Stimulated activated effector memory CD8-positive, alpha-beta T cell treated with anti-CD3 and anti-CD28 coated beads, Interleukin-12 subunit alpha, Interleukin-12 subunit beta, amount 100 ng/mL, for 72 hours (primary cell): ENCODE measurements at places on chromosomes 7 and 10.

DNA sequence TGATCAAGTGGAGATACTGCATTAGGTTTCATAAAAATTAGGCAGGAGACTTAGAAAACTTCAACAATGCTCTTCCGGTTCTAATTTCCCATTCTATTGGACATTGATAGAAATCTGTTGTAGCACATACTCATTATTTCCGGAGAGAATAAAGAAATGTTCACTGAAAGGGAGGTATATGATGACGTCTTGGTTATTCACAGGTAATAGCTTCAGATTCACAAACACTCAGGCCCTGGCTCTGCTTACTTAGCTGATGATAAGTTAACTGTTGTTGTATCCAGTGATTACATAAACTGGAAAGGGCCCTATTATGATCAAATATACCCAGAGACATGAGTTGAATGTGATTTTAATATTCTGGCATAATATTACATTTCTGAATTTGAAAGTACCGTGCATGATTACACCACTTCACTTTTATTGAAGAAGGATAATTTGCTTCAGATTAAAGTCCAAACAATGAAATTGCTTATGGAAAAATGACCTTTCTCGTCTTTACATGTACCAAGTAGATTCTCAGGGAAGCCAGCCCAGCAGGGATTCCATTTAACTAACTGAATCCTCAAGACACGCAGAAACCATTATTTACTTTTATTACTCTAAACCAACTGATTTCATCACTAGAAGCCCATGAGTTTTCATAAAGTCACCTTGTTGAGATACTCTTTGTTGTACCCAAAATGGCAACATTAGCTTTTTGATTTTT is 288.0 kb upstream of the PITRM1 start:
- DNase-seq, result no peak

- DNase-seq, result no peak
Measured at GRCh38 chr10:31924833-31925232, 3.8 kb downstream of the ARHGAP12 start.

- DNase-seq, result no peak
Measured at GRCh38 chr10:24908793-24909423, 43.5 kb downstream of the PRTFDC1 start.

- DNase-seq, result no peak
Measured at GRCh38 chr7:117895276-117895675, 22.0 kb upstream of the CTTNBP2 start.

GRCh38 chr10:128124813-128125403 is 1.3 kb downstream of the MKI67 start:
- DNase-seq, result no peak

GRCh38 chr10:27622596-27622995 is 118.5 kb downstream of the RAB18 start:
- no peak for DNase-seq

- no peak for DNase-seq
Measured at GRCh38 chr10:91694170-91694794, 61.4 kb upstream of the PPP1R3C start.

DNA sequence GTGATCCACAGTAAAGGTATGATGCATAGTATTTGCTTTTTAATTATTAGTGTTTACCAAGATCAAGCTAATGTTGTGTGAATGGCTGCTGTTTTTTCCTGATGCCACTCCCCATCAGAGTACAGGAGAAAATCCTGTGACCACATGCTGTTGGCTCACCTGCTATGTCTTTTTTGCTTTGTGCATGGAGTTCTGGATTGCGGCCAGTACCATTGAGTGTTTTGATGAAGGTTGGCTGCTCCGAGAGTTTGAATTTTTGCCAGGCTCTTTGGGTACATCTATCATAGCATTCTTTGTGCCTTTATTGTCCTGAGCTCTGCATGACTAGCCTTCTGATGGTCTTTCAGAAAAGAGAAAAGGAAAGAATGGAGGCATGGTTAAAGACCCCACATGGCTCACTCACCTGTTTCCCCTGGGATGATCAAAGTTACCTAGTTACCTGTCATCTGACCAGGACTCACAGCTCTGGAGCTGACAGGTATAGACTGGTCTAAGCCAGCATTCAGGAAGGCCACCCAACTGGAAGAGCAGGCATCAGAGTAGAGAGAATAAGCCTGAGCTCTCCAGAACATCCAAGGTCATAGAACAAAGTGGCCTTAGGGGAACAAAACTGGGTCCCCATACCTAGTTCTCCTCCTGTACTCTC is 11.8 kb upstream of the SGPL1 start:
- peak; percentile 30 for DNase-seq

DNA sequence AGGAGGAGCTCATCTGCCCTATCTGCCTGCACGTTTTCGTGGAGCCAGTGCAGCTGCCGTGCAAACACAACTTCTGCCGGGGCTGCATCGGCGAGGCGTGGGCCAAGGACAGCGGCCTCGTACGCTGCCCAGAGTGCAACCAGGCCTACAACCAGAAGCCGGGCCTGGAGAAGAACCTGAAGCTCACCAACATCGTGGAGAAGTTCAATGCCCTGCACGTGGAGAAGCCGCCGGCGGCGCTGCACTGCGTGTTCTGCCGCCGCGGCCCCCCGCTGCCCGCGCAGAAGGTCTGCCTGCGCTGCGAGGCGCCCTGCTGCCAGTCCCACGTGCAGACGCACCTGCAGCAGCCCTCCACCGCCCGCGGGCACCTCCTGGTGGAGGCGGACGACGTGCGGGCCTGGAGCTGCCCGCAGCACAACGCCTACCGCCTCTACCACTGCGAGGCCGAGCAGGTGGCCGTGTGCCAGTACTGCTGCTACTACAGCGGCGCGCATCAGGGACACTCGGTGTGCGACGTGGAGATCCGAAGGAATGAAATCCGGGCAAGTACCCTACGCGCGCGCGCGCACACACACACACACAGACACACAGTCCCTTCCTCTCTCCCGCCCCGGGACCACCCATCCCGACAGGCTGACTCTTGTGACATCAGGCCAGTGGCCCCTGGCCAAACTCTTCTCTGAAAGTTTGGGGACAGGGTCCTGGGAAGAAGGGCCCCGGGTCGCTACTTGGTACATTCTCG is 538 bp downstream of the TRIM8 start:
- DNase-seq, result peak; percentile 55

DNA sequence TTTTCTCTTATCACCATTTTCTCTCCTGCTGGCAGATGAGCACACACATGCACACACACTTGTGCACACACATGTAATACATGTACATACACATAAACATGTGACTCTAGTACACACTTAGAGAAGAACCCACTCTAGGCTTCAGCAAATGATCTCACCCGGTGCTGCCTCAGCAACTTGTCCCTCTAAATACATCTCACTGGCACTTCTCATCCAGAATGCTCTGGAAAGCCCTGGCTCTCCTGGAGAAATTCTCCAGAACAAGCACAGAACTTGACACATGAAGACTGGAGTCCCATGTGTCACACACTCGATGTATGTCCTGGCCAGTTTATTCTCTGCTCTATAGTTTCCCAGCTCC is 254.9 kb downstream of the ELMO1 start:
- DNase-seq, result no peak

GRCh38 chr10:48210391-48210790 is 64.1 kb downstream of the FRMPD2 start:
- no peak for DNase-seq

DNA sequence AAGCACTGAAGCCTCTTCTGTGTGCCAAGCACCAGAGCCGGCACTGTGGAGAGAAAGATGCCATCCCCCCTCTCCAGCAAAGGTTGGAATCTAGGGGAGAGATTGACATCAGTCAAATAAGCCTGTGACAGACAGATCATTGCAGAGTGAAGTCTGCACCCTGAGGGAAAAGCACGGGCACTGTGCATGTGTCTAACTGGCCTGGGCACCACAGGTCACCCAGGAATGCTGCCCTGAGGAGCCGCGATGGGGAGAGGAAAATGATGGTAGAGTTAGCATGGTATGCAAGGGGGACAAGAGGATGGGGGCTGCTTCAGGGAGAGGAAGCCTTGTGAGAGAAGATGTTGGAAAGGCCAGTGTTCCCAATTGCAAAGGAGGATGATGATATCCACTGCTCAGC is 261.0 kb downstream of the GRID1 start:
- no peak for DNase-seq

GRCh38 chr7:1674161-1675035 is 4.3 kb downstream of the ELFN1 start:
- DNase-seq, result no peak

DNA sequence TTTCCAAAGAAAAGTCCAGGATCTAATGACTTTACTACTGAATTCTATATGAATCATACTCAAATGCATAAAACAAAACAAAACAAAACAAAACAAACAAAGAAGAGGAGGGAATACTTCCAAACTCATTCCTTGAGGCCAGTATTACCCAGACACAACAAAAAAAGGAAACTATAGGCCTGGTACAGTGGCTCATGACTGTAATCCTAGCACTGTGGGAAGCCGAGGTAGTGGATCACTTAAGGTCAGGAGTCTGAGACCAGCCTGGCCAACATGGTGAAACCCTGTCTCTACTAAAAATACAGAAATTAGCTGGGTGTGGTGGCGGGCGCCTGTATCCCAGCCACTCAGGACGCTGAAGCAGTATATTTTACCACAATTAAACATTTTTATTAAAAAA is 114.6 kb downstream of the NRBF2 start:
- no peak for DNase-seq

DNA sequence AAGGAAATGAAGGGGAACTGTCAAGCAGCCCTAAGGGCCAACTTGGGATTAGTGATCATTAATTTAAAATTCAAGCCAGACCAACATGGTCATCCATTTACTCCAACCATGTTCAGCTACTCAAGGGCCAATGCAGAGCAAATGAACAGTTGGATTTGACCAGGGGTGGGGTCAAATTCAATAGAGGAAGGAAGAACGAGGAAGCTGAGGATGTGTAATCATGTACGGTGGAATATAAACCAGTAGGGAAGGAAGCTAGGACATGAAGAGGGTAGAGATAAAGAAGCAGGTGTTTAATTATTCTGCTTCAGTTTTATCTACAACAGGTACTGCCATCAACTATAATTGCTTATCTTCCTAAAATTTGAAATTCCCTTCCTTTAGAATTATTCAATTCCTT is 81.6 kb downstream of the HIBADH start:
- no peak for DNase-seq

DNA sequence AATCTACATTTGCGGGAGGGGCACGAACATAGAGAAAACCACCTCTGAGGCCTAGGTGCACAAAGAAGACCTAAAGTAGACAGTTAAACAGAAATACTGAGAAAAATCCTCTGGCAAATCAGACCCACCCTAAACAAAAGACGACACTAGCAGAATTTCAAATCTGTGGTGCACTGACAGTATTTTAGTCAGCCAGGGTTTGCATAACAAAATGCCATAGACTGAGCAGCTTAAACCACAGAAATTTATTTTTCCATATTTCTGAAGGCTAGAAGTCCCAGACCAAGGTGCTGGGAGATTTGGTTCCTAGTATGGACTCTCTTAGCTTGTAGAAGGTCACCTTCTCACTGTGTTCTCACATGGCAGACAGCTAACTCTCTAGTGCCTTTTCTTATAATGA is 26.3 kb downstream of the IPMK start:
- DNase-seq, result no peak

DNA sequence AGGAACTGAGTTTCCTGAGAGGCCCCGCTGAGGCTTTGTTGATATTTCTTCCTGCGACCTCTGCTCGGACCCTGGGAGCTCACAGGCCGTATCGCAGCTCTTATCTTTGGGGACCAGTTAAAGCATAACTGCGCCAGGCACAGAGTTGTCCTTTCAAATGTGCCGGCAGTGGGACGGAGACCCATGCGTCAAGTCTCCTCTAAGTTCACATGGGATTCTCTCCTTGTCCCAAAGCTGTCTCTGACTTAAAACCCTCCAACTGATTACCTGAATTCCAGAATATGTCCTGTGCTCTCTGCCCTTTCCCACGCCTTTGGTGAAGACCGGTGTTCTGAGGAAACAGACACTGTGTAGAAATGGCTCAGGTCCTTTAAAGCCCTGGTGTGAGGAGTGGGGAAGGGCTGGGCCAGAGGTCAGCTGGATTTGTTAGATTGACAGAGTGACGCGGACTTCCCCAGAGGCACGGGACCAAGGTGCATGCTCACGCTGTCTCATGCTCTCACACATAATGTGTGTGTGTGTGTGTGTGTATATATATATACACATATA is 169.8 kb downstream of the EGFR start:
- DNase-seq, result no peak

GRCh38 chr10:10881117-10881813 is 136.4 kb upstream of the CELF2 start:
- no peak for DNase-seq

DNA sequence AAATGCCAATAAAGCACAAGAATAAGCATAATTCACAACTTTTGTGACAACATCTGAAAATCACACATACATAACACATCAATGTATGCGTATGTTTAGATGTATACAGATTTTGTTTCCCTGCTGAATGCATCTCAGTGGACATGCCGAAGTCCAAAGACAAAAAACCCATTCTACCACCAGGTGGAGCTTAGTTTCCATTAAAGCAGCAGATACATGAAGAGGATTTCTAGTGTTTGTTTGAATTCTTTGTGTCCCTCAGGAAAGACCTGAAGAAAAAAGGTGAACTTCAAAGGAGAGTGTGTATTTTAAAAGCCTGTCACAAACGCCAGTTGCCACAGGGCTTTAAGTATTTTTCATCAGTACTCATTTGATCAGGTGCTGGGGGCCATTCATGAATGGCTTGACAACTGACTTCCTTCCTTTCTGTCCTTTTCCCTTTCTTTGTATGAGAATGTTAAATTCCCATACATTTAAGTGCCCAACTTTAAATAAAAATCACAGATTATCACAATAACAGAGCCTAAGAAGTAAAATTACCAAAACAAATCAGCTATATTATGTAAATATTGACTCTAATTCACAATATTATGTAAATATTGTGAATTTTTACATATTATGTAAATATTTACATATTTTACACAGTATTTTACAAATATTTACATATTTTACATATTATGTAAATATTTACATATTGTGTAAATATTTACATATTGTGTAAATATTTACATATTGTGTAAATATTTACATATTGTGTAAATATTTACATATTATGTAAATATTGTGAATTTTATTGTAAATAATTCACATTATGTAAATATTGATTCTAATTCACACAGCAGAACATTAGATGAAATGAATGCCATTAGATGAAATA is 343.0 kb downstream of the CRPPA start:
- no peak for DNase-seq

- DNase-seq, result no peak
Measured at GRCh38 chr7:112624416-112624815, 143.6 kb downstream of the LSMEM1 start.

DNA sequence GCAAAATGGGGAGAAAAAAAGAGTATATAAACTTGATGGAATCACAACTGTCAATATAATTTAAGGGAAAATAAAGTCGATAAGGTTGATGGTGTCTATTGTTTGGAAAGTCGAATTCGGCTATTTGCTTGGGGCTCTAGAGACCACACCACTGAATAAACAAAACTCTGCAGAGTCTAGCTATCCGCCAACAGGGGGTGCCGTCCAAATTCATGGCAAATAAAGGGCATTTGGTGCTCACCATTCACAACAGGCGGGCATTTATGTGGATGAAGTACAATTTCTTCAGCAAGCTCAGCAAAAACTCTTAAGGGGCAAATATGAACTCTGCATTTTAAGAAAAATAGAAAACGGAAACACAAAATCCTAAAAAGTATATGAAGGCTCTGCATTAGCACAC is 23.3 kb downstream of the CD36 start:
- no peak for DNase-seq

GRCh38 chr10:11875494-11876281 is 52.5 kb downstream of the PROSER2 start:
- DNase-seq, result no peak
